WTC11 (cell line): ENCODE measurements at places on chromosomes 13 and 19.

- DNase-seq, result no peak
Measured at GRCh38 chr13:27168086-27168485, 3.5 kb downstream of the USP12 start.

DNA sequence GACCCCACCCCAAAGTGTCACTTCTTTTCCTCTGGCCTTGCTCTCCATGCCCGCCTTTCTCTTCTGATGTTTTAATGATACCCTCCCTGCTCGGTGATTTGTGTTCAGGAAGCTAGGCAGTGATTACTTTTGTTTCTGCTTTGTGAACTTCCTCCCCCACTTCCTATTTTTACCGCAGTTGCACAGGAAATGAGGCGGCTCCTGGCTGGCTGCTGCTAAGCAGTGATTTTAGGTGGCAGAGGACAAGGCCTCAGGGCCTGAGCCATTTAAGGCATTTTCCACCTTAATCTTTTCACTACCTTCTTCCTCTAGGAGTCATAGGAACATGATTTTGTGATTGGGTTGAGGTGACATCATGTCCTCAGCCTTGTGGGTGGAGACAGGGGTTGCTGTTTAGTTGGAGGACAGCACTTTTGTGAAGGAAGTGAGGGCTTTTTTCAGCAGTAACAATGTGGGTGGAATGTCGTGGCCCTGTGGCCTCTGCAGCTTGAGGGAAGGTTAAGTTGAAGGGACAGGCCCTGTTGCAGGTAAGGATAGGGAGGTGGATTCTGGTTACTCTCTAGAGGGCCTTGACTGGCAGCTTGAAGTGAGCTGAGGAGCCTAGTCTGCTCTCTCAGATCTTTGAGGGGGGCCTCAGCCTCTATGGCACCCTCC lies 15.7 kb downstream of the GARRE1 start:
- no peak for DNase-seq

GRCh38 chr19:16497042-16497441 lies 848 bp downstream of the C19orf44 start:
- no peak for DNase-seq

GRCh38 chr19:5018224-5019015 lies 49.5 kb downstream of the KDM4B start:
- DNase-seq, result no peak

- no peak for DNase-seq
Measured at GRCh38 chr13:43584751-43585150, 202.0 kb downstream of the ENOX1 start.

- DNase-seq, result peak; percentile 10
Measured at GRCh38 chr13:76271728-76272232, 614.4 kb downstream of the KCTD12 start.

- DNase-seq, result no peak
Measured at GRCh38 chr19:1230783-1231489, 6.9 kb downstream of the CBARP start.

- no peak for DNase-seq
Measured at GRCh38 chr19:1615156-1615765, 10.0 kb upstream of the UQCR11 start.

DNA sequence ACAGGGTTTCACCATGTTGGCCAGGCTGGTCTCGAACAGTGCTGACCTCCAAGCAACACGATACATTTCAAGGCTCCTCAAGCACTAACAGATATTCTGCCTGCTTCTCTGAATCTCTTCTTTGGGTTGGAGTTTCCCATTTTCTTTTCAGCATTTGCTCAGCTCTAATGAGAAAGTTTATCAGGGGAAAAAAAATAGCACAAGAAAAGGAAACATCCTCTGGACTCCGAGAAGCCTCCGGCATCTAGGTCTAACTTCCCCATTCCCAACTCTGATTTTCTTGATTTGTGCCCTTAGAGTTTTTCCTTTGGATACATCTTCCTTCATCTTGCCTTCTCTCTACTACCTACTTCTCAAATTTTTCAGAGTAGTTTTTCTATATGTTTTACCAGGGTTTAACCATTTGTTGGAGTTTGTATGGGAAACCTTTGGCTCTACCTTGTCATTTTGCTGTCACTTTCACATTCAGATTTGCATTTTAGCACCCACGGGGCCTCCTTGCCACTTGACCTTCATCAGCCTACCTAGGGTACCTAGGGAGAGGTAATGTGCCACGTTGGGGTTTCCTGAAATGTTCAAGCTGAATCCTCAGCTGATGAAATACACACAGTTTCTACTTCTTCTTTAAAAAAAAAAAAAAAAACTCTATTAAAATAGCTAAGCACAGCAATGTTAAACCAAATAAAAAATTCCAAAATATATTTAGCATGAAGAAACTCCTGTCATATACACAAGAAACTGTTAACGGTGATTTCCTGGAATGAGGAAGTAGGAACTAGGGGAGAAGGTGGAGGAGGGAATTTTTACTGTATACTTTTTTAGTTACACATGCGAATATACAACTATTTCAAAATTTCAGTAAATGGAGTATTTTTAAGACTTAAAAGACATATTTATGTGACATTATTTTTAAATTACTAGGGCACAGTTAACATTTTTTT lies 5.1 kb upstream of the USP12 start:
- no peak for DNase-seq

DNA sequence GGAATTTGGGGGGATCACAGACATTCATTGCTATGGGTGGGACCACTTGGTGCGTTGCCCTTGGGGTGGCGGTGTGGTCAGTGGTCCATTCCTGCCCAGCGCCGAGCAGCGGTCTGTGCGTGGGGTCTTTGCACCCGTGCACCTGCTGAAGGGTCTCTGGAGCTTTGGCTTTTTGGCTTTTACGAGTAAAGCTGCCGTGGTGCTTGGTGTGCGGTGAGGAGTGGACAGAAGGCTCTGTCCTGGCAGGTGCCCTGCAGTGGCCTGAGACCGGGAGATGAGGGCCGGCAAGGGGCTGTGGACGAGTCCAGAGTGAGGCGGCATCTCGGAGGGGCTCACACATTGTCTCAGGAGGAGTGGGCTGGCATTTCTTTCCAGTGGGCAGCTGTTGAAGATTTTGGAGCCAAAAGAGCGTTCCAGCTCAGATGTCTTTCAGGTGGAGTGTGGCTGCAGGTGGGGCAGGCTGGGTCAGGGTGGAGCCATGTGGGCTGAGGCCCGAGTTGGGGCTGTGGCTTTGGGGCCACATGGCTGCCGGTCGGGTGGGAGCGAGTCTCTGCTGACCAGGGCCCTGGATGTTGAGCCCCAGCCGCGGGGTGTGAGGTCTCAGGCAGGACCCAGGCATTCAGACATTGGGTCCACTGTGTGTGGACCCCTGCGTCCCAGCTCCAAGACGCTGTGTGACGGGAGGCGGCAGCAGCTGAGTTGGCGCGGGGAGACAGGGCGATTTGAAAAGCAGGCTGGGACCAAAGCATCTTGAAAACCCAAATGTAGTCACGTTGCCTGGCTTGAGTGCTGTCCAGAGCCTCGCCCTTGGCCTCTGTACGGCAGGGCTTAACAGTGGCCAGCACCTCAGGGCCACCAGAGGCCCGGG lies 11.7 kb downstream of the GNA11 start:
- no peak for DNase-seq

GRCh38 chr13:73171271-73171682 lies 112.5 kb downstream of the KLF5 start:
- no peak for DNase-seq

- no peak for DNase-seq
Measured at GRCh38 chr19:44176590-44176989, 11.7 kb downstream of the ZNF226 start.

- no peak for DNase-seq
Measured at GRCh38 chr13:73996569-73996968, 137.6 kb downstream of the KLF12 start.

- DNase-seq, result no peak
Measured at GRCh38 chr13:21330126-21330861, 128.8 kb downstream of the ZDHHC20 start.

DNA sequence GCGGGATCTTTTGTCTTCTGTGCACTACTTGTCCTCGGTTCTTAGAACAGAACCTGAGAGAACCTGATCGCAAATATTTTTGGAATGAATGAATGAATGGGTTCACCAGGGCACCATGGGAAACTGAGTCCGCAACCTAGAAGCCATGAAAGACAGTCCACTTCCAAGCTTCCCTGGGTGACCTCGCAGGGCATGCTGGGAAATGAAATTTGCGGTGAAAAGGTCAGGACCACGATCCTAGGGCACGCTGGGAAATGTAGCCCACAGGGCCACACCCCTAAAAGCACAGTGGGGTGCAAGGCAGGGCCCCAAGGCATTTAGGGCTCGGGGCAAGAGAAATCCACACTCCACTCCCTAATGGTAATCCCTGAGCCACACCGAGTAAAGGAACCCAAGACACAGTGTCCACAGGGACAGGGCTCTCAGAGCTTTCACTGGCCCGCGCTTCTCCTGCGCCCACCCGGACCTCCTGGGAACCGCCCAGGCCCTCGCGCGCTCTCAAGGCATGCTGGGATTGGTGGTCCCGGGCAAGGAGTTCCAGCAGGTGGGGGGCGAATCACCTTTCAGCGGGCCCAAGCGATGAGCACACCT lies 1.1 kb upstream of the PPP1R12C start:
- DNase-seq, result peak; percentile 93

GRCh38 chr13:75830842-75831241 lies 194.7 kb downstream of the LMO7 start:
- DNase-seq, result no peak

GRCh38 chr19:16301999-16302694 lies 22.5 kb upstream of the KLF2 start:
- DNase-seq, result no peak

GRCh38 chr13:31213651-31214289 lies 14.0 kb downstream of the B3GLCT start:
- no peak for DNase-seq

DNA sequence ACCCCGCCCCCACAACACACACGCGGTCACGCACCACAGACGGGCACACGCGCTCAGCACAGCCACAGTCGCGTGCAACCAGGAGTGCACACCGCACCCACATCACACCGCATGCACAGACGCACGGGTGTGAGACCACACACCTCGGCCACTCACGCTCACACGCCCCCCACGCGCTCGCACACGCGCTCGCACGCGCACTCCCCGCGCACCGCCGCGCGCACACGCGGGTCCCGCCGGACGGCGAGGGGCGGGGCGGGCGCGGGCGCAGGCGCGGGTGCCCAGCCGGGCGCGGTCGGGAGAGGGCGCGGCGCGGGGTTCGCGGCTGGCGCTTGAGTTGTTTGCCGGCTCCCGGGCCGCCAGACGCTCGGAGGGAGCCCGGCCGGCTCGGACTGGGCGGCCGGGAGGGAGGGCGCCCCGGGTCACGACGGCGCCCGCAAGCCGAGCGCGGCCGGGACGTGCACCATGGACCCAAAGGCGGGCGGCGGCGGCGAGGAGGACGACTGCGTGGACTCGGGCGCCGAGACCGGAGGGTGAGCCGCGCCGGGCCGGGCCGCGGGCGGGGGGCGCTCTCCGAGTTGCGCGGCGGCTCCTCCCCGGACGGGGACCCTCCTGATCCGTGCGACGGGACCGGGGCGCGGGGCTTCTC lies at the start of gene FAM124A:
TSS of gene FAM124A (plus strand) at position 362 of the 649 bp plus-strand sequence. CDS start at position 466, 104 bp downstream.
- peak; percentile 61 for DNase-seq

- DNase-seq, result no peak
Measured at GRCh38 chr13:104641309-104641708, 1575.1 kb upstream of the SLC10A2 start.

DNA sequence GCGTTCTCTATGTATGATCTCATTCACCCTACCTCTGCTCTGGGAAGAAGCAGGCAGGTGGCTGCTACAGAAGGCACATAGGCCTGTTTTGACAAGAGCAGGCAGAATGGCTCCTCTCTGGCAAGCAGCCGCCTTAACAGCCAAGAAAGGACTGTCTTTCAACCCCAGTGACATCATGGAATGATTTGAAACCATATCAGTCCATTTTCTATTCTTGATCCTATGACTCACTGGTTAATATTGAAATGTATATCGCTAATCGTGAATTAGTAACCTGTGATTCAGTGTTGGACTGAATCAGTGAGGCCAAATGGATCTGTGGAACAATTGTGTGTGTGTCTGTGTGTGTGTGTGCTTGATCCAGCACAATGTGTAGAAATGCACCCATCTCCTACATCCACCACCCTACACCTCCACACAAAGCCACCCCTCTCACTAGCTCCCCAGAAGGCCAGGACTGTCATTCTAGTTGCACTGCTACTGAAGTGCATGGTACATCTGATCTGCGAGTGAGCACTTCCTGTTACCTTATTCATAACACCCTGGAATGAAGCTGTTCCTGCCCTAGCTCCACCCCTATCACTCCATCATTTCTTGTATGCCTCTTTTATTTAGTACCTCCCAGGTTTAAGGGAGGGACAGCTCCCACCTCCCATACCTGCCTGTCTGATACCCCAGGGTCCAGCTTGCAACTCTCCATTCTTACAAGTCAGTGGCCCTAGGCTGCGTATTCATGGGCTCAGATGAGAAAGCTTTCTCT lies 460.0 kb downstream of the FOXO1 start:
- DNase-seq, result no peak

DNA sequence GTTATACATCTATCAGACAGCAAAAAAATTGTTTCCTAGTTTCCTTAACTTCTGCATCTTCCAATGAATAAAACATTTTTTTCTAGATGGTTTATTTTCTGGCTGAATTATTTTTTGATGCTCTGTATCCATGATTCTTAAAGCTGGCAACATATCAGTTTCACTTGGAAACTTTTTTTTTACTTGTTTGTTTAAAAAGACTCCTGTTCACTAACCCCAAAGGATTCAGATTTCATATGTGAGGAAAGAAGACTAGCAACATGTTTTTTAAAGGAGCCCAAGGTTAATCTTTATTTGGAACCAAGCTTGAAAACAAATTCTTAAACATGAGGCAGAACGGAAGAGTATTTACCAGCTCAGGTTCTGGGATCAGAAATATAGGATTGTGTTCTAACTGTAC lies 632.3 kb downstream of the SLITRK6 start:
- DNase-seq, result no peak

DNA sequence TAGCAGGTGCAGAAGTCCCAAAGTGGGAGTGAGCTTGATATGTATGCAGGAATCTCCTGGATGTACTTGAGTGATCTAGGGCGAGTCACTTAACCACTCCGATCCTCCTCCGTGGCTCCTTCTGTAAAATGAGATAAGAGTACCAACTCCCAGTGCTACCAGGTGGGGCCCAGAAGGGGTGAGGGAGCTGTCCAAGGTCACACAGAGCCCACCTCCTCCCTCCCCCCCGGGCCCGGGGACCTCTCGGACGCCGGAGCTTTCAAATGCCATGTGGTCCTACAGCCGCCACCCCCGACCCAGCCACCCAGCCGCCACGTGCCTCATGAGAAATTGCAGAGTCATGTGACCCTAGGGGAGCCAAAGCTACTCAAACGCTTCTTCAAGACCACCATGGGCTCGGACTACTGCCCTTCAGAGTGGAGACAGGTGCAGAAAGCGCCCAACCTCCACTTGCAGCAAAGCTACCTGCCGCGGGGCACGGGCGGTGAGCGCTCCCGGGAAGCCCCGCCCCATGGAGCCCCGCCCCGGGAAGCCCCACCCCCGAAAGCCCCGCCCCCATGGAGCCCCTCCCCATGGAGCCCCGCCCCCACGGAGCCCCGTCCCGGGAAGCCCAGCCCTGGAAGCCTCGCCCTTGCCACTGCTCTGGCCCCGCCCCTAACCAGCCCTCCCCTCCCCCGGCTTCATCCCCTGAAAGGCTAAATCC lies 10.1 kb upstream of the ZNF358 start:
- peak; percentile 88 for DNase-seq

DNA sequence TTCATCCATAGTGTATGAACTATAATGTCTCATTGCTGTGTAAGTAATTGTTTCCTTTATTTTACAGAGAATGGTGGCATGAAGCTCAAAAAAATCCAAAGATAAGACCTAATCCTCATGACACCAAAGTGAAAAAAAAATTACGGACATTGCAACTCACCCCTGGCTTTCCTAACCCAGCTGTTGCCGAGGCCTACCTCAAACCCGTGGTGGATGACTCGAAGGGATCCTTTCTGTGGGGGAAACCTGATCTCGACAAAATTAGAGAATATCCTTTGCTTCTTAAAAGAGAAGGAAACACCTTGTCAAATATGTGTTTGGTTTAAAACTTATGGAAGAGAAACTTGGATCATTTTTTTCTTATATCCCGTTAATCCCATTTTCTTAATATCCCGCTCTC lies 26.3 kb downstream of the ERCC5 start:
- no peak for DNase-seq
